Tibial nerve (tissue), 4 donors: ENCODE measurements at places on chromosomes 16 and 17. TPM values are rescaled to one million over a fixed set of nuclear protein-coding genes. Genes with fewer than 3 reads are reported as not detected.

MYH2 gene
- not detected for total RNA-seq

KRTAP3-1 gene
- total RNA-seq = not detected

- no peak for DNase-seq
These were observed 485.7 kb downstream of the HS3ST4 start for GRCh38 chr16:26177438-26177837.

DNA sequence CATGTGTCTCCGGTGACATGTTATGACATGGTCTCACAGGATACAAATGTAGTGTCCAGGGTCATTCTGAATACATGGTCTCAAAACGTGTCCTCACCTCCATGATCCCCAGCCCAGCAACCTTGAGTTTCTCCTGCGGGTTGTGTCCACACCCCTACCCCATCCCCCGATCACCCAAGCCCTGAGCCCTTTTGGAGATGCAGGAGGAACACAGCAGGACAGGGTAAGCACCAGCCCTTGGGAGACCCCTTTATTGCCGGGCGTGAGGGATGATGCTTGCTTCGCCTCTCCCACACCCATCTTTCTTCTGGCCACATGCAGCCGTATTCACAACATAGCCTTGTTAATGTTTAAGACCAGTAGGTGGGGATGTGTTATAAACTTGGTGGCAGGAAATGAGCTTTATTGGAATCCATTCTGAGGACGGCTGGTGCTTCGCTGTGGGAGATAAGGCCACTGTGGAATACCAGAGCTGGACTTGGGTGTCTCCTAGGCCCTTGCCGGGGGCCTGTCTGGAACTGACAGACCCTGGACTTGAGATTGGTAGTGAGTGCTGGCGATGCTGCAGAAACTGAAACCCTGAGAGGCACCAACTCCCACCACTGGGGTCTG lies 5.5 kb downstream of the TMEM132E start:
- no peak for DNase-seq

DNA sequence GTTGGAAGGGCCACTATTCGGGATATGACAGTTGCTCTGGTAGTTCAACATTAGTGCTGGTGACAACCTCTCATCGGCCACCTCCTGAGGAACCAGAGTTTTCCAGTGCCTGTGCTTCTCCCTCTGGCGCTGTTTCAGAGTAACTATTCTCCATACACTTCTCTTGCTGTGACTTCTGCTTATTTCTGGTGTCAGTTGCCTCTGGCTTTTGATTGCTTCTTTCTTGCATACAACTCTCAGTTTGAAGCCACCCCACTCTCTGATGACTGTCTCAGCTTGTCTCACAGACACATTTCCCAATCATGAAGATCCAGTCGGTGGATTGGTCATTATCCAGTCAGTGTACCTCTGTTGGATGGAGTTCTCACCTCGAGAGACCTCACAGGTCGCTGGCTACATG lies 3.4 kb upstream of the TM4SF5 start:
- no peak for DNase-seq

DNA sequence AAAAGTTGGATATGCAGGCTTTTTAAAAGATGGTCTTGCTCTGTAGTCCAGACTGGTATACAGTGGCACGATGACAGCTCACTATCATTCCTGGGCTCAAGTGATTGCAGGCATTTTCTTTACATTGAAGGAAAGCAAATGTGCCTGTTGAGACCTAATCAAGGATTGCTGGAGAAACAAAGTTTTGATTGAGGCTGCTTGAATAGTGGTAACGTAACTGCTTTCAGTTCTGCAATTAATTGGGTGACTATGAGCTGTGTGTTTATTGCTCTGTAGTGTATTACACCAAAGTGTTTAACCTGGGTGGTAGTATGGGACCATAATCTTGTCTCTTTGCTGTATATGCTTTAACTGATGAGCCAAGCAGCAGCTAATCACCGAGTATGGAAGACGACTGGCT lies 2.3 kb downstream of the UBB start:
- no peak for DNase-seq

DNA sequence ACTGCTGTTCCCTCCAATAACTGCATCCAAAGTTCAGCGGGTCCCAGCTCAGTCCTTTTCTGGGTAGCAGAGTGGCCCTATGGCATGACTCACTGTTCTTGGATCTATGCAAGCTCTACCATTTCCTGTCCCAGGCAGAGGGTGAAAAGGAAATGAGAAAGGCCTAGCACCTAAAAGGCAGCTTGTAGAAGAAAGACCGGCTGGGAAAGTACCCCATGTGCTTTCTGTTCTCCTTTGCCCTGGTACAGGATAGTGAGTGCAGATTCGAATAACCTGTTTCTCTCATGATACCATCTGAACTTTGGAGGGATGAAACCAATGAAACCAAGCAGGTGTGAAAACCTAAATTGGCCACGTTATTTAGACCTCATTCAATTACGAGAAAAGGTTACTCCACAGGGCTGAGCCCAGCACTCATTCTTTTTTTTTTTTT lies 12.7 kb upstream of the HASPIN start:
- DNase-seq = no peak

- DNase-seq = peak; percentile 78
These were observed 4.2 kb upstream of the MXRA7 start for GRCh38 chr17:76714822-76715495.
